ENCODE measurements at places on chromosomes 11 and 22.

DNA sequence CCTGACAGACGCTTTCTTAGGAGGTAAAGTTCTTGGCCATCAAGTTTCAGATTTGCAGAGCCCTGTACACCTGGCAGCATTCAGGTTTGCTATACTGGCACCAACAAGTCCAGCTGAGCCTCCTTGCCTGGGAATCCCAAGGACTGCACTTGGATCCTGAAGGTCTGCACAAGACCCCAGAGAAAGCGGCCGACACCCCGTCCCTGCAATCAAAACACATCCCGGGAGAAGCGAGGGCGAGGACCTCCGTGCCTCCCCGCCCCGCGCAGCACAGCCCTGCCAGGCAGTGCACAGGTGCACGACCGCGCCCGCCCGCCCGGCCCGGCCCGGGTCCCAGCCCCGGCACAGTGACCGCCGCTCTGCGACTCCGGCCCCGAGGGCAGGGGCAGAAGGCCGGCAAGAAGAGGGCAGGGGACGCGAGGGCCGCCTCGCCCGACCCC is 559 bp downstream of the MRTFA start:
- DNase-seq = no peak

GRCh38 chr11:72693271-72693968 is 19.2 kb upstream of the PDE2A start:
- DNase-seq = no peak

GRCh38 chr11:126231725-126232459 is 20.3 kb downstream of the FAM118B start:
- no peak for DNase-seq

- no peak for DNase-seq
Observed at GRCh38 chr11:82494988-82495432, 238.7 kb downstream of the FAM181B start.

DNA sequence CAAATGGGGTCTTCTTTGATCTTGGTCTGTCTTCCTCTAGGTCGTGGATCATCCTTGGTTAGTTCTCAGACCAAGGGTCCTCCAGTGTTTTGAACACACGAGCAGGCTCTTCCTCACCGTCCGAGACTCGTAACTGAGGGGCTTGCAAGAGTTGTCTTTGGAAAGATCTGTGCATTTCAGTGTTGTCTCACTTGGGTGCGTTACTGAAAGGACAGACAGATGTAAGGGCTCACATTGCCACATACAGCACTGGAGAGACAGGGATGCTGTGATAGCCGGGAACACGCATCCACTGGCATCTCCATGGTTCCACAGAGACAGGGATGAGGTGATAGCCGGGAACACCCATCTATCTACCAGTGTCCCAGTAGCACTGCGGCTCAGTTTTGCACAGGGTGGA is 15.7 kb downstream of the GLB1L2 start:
- DNase-seq = no peak

DNA sequence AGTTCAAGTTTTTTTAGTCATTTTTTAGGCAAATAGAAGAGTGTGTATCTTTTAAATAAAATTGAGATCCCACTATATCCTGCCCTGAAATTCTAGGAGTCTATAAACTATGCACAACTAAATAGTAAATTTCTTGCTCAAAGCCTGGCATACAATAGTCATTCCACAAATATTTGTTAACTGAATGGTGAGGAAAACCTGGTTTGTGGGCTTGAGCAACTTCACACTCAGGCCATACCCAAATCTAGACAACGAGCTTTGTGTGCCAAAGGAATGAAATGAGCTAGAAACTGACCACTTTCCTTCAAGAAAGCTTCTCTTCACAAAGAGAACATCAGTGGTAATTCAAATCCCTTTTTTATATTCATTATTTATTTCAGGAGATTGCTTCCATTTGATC is 39.6 kb upstream of the AMOTL1 start:
- DNase-seq = no peak

DNA sequence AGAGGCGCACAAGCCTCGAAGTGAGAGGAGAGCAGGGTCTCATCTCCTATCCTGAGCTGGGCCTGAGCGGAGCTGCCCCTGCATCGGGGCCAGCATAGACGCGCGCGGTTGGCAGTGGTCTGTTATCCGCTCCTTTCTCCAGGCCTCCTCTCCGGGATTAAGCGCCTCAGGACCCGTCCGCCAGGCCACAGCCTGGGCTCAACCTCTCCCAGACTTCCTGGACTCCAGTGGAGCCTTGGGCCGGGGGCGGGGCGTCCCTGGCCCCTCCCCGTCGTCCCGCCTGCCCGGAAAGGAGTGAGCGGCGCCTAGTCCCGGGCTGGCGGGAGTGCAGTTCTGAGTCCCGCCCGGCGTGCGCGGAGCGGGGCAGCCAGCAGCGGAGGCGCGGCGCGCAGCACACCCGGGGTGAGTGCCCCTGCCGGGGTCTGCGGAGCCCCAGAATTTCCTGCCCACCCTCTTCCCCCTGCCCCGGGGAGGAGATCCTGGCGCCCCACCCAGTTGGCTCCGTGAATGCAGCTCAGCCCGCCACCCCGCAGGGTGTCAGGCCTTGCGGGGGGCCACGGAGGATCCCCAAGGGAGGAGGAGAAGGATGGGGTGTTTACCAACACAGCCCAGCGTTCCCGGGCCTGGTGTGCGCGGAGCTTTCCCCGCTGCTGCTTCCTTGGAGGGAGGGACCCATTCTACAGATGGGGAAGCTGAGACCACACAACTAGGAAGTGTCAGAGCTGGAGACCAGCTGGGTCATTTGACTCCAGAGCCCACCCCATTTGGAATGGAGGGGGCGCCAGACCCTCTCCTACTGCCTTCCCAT is at the start of gene TCIRG1:
TSS of gene TCIRG1 (plus strand) at position 308 of the 808 bp plus-strand sequence. CDS start 2,247 bp downstream, outside the sequence.
- peak; percentile 35 for DNase-seq

DNA sequence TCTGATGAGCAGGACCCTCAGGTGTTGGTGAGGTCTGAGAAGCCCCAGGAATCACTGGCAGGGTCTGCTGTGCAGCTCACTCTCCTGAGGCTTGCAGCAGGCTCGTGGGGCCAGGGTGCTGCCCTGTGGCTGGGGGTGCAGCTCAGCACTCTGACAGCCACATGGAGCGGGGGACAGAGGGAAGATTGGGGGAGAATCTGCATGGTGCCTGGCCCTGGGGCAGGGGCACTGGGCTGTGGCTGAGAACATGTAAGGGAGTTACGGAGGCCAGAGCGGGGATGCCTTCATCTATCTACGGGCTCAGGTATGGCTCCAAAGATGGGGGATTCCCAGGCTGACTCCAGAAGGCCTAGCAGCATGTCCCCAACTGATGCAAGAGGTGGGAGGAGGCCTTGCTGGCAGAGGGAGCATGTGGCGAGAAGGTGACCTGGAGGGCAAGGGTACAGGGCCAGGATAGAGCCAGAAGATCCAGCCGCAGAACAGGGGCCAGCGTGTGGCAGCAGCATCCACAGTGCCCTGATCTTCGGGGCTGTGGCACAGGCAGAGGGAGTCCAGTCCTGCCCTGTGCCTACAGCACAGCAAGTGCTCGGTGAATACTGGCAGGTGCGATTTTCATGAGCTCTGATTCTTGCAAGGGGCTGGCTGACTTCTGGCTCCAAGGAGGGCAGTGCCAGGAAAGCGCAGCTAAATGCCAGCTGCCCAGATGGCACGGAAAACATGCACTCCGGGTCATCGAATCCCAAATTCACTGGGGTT is 184.7 kb downstream of the CTTN start:
- DNase-seq = no peak

DNA sequence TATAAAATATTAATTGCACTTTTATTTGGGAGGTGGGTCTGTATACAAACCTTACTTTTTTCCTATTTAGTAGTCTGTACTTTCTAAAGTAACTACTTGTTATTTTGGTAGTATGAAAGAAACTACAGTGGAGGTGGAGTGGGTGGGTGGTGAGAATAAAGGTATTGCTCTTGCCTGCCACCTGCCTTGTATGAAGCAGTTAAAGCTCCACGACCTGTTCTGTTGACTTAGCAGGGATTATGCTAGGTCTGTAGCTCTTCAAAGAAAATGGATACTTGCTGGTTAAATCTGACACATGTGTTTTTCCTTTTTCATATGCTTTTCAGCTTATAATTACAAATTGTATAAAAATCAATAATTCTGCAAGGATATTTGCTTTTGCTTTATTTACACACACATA is 111.9 kb downstream of the EHF start:
- no peak for DNase-seq

GRCh38 chr11:72265951-72266350 is 22.0 kb upstream of the PHOX2A start:
- DNase-seq = no peak

DNA sequence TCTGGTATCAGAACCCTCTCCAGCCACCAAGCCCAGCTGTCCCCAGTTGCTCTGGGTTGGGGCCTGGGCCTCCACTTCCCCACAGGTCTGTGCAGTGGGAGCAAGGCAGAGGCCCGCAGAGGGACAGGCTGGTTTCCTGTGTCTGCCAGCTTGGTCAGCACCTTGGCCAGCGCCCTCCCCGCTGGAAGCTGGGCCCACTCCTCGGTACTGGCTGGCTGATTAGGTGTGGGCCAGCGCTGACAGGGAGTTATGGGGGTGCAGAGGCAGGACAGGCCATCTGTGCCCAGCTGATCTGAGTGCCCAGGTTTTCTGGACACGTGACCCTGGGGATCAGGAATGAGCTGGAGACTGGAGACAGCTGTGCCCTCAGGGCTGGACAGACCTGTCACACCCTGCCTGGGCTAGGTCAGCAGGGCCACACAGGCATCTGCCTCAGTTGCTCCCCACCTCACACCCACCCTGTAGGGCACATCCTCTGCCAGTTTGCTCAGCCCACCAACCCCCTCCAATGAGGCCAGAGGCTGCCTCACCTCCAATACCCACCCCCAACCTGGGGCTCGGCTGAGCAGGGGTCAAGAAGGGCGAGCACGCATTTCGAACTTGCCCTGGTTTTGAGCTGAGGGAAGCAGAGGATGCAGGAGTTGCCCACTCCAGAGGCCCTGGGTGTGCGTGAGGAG is 175.3 kb downstream of the IGLL1 start:
- DNase-seq = no peak

GRCh38 chr22:26589367-26589844 is 526 bp downstream of the TPST2 start:
- DNase-seq = no peak

DNA sequence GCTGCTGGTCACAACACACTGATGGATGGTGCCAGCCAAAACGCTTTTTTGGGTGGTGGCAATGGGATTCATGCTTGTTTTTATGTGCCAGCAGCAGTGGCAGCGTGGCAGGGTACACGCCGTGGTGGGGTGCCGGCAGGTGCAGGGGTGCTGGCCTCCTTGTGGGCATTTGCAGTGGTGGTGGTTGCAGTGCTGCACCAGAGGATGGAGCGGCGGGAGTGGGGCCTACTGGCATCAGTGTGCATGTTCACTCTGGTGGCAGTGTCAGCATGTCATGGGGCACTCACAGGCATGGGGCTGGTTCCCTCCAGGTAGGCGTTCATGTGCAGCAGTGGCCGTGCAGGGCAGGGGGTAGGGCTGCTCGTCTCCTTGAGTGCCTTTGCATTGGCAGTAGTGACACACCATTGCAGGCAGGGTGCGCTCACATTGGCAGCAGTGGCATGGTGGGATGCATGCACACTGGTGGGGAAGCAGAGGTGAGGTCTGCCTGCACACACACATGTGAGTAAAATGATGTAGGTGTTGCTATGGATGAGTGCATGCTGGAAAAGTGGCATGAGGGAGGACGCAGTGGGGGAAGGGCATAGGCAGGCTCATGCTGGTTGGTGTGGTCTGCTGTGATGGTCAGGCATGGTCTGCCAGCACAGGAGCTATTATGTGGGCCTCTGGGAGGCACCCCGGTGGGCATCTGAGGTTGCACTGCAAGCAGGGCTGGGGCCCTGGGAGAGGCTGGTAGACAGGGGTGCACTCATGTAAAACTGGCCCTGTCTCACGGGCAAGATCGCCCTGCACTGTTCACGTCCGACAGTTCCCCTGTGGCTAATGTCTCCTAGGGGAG is 29.9 kb downstream of the CCDC15 start:
- DNase-seq = no peak

GRCh38 chr22:26559961-26560575 is 29.9 kb downstream of the TPST2 start:
- DNase-seq = no peak

DNA sequence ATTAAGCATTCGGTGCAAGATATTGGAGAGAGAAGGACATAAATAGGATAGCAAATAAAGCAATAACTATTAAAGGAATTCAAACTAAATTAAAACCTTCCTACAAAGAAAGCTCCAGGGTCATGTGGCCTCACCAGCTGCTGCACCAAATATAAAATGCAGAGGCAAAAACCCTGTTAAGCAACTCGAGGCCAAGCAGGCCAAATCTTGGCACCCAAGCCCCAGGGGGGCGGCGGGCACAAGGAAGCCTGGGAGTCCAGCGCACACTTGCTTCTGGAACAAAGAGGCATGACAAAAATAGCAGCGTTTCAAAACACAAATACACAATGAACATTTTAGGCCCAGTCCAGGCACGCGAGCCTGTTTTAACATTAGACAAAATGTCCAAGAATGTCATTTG is 20.8 kb downstream of the KRTAP5-6 start:
- DNase-seq = no peak

- DNase-seq = no peak
Observed at GRCh38 chr22:47450876-47451475, 688.5 kb downstream of the TBC1D22A start.

- DNase-seq = no peak
Observed at GRCh38 chr11:111460856-111461255, 51.3 kb downstream of the BTG4 start.

GRCh38 chr11:45304111-45304991 is 18.2 kb upstream of the SYT13 start:
- DNase-seq = no peak

- no peak for DNase-seq
Observed at GRCh38 chr11:105204636-105205035, 65.1 kb upstream of the CARD18 start.

DNA sequence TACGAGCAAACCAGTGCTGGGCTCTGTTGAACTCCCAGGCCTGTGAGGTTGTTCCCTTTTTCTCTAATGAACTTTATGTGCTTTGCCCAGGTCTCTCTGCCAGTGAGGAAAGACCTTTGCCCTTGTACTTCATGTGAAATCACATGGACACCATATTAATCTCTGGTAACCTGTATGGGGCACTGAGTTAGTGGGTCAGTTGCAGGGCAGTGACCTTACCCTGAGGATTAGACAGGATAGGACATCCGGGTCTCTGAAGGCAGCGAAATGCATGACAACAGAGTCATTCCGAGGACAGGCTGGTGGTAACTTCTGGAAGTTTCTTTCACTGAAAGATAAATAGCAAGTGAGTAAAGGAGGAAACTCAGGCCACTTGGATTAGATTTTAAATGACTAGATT is 93.7 kb downstream of the ZBTB16 start:
- DNase-seq = no peak

DNA sequence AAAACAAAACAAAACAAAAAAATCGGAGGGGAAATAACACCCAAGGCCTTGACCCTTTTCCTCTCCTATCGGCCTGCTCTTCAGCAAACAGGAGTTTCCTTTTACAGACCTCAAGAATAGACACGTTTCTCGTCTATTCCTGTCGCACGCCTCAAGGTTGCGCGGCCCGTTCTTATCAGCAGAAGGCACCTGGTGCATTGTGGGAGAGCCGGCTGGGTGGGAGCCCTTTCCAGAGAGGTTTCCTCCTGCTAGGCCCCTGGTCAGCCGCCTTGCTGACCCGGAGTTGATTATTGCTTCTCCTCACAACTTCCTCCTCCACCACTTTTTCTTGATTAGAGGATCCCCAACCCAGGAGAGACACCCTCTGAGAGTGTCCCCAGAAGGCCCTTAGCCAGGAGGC is 497.3 kb downstream of the MIAT start:
- DNase-seq = no peak
